ENCODE measurements at places on chromosomes 2 and 18. TPM values are rescaled to one million over a fixed set of nuclear protein-coding genes. Genes with fewer than 3 reads are reported as not detected.

Gene DQX1
- 0.18 TPM for polyA plus RNA-seq

Gene PRKAG3
- polyA plus RNA-seq = 0.07 TPM

Gene LAMA1
- polyA plus RNA-seq = 72.4 TPM

Gene NOL4
- polyA plus RNA-seq = 2.1 TPM

GRCh38 chr2:10309286-10309685, 6.6 kb downstream of the HPCAL1 start:
- no peak for DNase-seq

DNA sequence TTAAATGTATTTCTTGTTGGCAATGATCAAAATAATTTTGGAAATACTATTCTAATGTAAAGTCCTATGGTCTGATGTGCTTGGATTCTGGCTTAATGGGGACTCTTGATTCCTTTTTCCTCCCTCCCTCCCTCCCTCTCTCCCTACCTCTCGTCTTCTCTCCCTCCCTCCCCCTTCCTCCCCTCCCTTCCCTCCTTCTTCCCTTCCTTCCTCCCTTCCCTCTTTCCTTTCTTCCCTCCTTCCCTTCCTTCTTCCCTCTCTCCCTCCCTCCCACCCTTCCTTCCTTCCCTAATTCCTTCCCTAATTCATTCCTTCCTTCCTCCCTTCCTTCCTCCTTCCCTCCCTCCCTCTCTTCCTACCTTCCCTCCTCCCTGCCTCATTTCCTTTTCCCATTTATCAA, 19.9 kb upstream of the NCKAP5 start:
- DNase-seq = no peak

DNA sequence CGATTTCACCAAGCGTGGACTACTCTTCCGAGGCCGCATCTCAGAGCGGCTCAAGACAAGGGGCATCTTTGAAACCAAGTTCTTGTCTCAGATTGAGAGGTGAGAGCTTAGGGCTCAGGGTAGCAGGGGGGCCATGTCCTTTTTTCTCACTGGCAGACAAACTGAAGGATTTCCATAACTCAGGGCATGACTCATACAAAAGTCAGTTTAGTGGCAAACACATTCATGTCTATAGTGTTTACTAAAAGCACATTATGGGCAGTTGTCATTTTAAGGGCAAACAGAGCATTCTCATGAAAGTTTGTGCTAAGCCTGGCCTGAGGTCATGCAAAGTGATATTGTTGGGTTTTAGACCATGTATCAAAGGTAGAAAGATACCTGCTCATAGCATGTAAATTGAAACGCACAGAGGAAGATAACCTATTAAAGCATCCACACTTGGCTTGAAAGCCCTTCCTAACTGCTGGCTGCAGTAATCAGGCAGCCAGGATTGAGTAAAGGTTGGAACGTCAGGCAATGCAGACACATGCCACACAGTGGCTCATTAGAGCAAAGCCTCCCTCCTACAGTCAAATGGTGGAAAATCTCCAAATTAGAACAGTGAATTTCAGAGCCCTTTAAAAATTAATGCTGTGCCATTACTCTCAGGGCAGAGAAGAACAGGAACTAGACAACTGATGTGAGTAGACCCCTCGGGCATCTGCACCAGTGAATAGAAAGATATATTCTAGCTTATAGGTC, 54.2 kb downstream of the HK2 start:
- no peak for DNase-seq

DNA sequence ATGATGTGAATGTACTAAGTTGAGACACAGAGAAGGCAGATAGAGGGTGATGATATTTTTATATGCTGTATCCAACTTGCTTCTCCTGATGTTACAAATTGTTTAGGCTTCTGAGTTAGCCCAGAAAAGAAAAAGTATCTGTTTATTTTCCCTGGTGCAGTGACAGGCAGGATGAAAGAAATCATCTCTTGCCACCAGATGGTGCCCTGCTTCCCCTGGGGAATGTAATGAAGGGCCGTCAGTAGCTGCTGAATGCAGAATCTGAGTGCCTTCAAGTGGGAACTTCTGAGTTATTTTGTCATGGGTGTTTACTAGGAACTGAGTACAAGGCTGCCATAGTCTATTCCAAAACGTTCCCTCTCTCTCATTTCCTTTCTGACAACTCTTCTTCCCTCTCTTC, 525.6 kb downstream of the MBD2 start:
- DNase-seq = peak; percentile 1

GRCh38 chr18:7395566-7395965, 164.7 kb downstream of the LRRC30 start:
- DNase-seq = no peak

DNA sequence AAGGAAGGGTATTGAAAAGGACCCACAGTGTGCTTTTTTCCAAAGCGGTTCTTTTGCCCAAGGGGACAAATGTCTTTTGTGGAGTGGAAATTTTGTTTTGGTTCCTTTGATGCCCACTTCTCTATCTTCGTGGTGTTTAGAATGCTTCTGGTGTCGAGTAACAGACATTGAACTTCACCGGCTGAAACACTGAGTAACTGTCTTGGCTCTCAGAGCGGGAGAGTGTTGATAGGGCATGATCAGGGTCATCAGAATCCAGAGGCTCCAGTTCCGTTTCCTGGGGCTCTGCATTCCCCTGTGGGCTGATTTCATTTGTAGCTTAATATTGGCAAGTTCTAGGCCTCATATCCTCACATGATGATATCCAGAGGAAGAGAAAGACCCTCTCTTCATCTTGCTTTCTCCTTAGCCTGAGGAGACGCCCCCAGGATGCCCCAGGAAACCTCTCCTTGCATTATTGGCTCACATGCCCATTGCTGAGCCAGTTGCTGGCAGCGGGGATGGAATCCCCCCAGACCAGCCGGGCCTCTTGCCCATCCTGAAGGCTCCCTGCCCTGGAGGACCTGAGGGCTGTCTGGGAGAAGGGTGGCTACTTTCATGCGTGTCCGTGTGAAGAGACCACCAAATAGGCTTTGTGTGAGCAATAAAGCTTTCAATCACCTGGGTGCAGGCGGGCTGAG, 27.9 kb upstream of the AGFG1 start:
- DNase-seq = no peak

- no peak for DNase-seq
These were observed 54.8 kb downstream of the LAMA1 start for GRCh38 chr18:7062811-7063210.

Measured in right renal cortex interstitium (tissue), 3 donors.